NCI-H1417 treated with DMSO at 0.1 percent for 48 hours (cell line): ENCODE measurements at places on chromosomes 11 and 22.

GRCh38 chr11:132423266-132423665, 1052.9 kb downstream of the NTM start:
- no peak for DNase-seq

DNA sequence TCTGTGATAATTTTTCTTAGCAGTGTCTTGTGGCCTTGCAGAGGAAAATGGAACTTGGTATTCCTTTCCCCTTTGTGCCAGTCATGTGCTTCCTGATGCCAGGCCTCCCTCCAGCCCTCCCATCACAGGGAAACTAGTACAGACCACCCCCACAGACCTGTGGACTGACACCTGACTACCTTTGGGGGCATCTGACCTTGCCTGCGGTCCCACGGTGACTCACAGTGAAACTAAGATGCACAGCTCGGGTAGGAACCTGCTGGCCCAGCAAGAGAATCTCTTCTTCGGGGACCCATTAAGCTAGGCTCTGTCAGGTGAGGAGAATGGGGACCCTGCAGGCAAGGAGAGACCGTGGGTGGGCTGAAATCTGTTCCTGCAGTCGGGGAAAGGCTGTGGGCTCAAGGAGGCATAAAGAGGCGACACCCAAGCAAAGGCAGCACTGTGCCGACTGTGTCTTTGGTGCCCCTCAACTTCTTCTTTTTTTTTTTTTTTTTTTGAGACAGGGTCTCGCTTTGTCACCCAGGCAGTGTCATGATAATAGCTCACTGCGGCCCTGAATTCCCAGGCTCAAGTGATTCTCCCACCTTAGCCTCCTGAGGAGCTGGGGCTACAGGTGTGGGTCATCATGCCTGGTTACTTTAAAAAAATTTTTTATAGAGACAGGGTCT, 20.8 kb upstream of the PEX26 start:
- DNase-seq = no peak

- DNase-seq = no peak
Observed at GRCh38 chr22:47369431-47370015, 607.1 kb downstream of the TBC1D22A start.

- no peak for DNase-seq
Observed at GRCh38 chr11:64753380-64754123, 6.2 kb downstream of the PYGM start.

GRCh38 chr22:19336133-19337075, 44.9 kb upstream of the CLTCL1 start:
- no peak for DNase-seq

DNA sequence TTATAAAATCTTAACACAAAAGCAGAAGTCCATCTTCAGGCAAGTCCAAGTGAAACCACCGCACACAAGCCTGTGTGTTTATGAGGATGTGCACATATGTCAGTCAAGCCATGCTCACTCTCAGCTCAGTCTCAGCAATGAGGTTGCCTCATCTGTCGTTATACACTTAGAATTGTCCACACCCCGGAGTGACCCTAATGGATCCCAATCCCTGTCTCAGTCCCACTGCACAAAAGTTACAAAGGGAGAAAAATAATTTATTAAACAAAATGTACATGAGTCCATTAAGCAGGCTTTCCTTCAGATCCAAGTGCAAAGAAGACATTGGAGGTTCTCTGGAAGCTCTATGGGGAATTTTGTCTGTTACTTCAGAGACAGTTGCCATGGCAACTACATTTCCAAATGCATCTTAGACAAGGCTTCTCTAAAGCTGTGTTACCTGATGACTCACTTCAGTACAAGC, 24.4 kb downstream of the OR8B12 start:
- no peak for DNase-seq

- DNase-seq = peak; percentile 17
Observed at GRCh38 chr11:115527534-115528125, 23.4 kb upstream of the CADM1 start.

DNA sequence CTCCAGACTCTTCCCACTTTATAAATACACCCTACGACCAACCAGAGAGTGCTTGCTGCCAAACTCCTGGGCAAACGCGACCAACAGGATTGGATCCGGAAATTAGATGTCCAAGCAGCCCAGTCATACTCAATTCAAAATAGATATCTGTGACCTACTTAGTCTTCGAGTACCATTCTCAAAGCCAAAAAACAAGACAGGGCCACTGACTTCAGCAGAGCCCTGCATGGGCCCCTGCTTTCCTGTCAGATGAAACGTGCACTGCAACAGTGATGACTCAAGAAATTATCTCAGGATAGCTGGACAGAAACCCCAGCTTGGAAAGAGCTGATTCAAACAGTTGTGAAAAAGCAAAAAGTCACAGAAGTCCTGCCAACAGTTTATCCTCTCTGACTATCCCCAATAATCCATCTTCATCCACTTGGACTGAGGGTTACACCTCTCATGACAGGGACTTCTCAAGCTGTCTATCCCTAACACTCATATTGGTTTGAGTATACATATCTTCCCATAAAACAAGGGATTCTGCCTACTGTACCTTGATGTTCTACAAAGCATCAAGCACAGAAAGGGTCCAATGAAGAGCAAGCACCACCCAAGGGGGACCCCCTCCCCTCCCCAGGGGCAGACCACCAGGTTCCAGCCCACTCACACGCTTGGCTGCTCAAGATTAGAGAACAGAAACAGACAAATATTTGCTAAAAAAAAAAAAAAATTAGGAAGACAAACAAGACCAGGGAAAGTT, 17.4 kb downstream of the SMCO4 start:
- DNase-seq = no peak

DNA sequence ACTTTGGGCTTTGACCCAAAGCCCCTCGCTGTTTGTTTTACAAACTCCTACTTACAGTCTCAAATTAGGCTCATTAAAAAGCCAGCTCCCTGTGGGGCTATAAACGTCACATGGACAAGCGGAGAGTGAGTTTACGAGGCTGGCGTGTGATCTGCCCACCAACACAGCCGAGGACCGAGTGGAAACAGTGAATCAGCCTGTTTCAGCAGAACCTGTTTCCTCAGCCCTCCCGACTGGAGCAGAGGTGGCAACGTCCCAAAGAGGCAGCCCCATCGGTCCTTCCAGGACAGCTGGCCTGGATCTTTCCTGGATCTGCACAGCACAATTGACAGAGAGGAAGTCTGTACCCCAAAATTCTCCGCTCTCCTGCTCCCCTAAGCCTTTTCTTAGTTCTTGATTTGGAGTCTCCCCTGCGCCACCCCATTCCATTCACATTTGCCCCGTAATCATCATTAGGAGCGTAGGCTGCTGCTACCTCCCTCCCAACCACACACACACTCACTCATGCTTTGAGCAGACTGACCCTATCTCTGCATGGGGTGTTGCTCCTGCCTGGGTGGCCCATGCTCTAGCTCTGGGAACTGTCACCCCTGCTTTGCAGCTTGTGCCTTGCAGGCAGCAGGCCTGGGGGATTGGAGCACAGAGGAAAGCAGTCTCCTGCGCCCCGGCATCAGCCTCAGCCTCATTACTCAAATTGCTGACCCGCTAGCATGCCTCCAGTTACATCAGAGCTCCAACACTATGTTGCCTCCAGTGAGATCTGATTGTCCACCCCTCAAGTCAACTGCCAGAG, 117.8 kb downstream of the NAT10 start:
- DNase-seq = no peak

DNA sequence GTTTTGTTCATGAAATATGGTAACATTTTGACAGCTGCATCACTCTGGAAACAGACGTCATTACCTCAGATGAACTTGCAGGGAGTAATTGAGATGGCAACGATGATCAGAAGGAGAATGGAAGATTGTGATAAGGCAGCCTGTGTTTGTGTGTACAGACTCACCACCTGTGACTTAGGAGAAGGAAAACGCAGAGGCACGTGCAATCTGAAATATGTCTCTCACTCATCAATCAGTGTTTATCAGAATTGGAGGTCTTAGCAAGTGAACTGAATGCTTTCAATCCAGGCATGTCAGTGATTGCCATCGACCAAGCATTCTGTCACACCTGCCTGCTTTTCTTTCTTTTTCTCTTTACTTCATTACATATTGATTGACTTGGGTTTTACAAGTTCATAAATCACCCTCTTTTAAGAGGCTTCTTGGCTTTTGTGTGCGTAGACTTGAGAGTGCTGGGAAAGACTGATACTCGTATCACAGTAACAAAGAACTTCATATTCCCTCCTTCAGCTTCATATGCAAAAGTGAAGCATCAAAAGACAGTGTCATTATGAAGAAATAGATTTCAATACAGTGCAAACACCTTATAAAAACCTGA, 24.6 kb downstream of the FAT3 start:
- no peak for DNase-seq
